Activated T-cell treated with anti-CD3 and anti-CD28 coated beads, Interleukin-2, amount 50 U/mL, for 72 hours (primary cell): ENCODE measurements at places on chromosomes 2 and 18. TPM values are rescaled to one million over a fixed set of nuclear protein-coding genes. Genes with fewer than 3 reads are reported as not detected.

GRCh38 chr2:45919711-45920111 is 268.2 kb downstream of the PRKCE start:
- no peaks in the 10 kb centered on the region for H3K27me3 ChIP-seq
- H3K27ac ChIP-seq = no peak overlapping the region
- no peak for DNase-seq
- H3K4me1 ChIP-seq = no peaks in the 10 kb centered on the region
- no peaks in the 10 kb centered on the region for H3K36me3 ChIP-seq

DNA sequence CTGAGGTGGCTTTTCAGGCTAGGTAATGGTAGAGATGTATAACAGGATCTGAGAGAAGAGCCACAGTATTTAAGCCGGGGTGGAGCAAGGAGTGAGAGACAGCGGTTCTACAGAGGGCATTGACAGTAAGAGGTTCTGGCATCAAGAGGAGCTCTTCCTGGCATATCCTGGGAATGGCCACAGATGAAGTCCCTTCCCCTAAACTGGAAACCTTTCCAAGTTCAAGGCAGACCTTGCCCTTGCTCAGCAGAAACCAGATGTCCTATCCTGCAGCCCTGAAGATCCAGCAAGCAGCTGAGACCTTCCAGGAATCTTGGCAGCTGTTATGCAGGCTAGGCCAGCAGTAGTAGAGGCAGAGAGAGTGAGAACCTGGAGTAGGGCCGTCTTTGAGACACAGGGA is 18.1 kb downstream of the REG1A start:
- no peaks in the 10 kb centered on the region for H3K27me3 ChIP-seq
- H3K4me1 ChIP-seq = no peaks in the 10 kb centered on the region
- peaks cover 2% of the 10 kb centered on the region for H3K36me3 ChIP-seq
- no peak overlapping the region for H3K27ac ChIP-seq
- no peak overlapping the region for H3K4me3 ChIP-seq
- DNase-seq = no peak

DNA sequence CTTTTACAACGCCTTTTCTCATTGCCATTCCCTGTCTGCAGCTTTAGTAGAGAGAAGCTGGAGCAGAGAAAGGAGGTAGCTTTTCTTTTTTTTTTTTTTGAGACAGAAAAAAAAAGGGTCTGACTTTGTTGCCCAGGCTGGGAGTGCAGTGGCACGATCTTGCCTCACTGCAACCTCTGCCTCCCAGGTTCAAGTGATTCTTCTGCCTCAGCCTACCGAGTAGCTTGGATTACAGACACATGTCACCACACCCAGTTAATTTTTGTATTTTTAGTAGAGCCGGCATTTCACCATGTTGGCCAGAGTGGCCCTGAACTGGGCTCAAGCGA is 25.0 kb upstream of the ACSL3 start:
- no peak for DNase-seq
- no peak overlapping the region for H3K4me3 ChIP-seq
- H3K36me3 ChIP-seq = no peaks in the 10 kb centered on the region
- peaks cover 9% of the 10 kb centered on the region for H3K4me1 ChIP-seq

GRCh38 chr2:143146815-143147530 is 17.8 kb downstream of the ARHGAP15 start:
- no peaks in the 10 kb centered on the region for H3K36me3 ChIP-seq
- no peak for DNase-seq
- H3K27me3 ChIP-seq = no peaks in the 10 kb centered on the region
- peak overlapping the region; percentile 25 for H3K27ac ChIP-seq
- H3K4me3 ChIP-seq = no peak overlapping the region

DNA sequence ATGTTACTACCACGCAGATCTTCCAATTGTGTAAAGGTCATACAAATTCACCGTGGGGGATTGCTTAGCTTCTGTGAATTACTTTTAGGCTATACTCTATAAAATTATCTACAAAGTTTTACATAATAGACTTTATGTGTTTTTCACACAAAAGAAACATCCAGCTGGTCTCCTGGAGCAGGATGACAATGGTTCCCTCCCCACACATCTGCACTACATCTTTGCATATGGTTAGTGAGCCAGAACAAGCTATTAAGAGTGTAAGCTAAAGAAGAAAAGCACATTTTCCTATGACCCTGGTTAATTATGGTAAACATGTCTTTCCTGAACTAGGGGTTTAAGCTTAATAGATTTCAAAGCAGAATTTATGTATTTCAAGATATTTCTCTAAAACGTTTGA is 295.1 kb downstream of the ASXL3 start:
- H3K27me3 ChIP-seq = no peaks in the 10 kb centered on the region
- H3K4me3 ChIP-seq = no peak overlapping the region
- no peak overlapping the region for H3K27ac ChIP-seq
- H3K36me3 ChIP-seq = no peaks in the 10 kb centered on the region
- H3K4me1 ChIP-seq = no peaks in the 10 kb centered on the region
- DNase-seq = no peak

GRCh38 chr18:27652480-27653121 is 467.5 kb upstream of the CHST9 start:
- no peak overlapping the region for H3K27ac ChIP-seq
- no peaks in the 10 kb centered on the region for H3K4me1 ChIP-seq
- H3K27me3 ChIP-seq = no peaks in the 10 kb centered on the region
- no peak overlapping the region for H3K4me3 ChIP-seq
- no peaks in the 10 kb centered on the region for H3K36me3 ChIP-seq

- no peak overlapping the region for H3K27ac ChIP-seq
- H3K27me3 ChIP-seq = no peaks in the 10 kb centered on the region
- no peaks in the 10 kb centered on the region for H3K36me3 ChIP-seq
- H3K4me1 ChIP-seq = no peaks in the 10 kb centered on the region
- H3K4me3 ChIP-seq = no peak overlapping the region
Observed at GRCh38 chr2:182915369-182916326, 49.2 kb upstream of the FRZB start.

The MAL gene
- 92.6 TPM for total RNA-seq
